ENCODE measurements at places on chromosomes 6 and 20. TPM values are rescaled to one million over a fixed set of nuclear protein-coding genes. Genes with fewer than 3 reads are reported as not detected.

NOX3 gene
- not detected for total RNA-seq

GRCh38 chr6:106076139-106076538 lies 10.0 kb upstream of the PRDM1 start:
- DNase-seq = no peak

DNA sequence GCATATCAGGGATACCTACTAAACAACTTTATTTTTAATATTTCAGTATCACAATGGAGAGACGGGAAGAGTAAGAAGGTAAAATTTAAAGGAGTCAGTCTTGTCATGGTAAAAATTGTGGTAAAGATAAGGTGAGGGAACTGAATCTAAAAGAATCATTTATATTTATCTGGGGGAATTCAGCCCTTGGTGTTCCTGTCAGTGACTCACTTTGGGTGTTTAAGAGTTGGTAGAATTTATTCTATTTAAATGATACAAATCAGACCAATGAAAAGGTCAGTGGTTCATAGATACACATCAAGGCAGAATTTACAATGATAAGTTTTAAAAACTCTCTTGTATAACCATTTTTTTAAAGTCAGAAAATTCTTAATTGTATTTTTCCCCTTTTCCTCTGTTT lies 164.4 kb downstream of the CDKAL1 start:
- no peak for DNase-seq

- DNase-seq = no peak
Observed at GRCh38 chr6:3355358-3356055, 96.8 kb downstream of the PSMG4 start.

DNA sequence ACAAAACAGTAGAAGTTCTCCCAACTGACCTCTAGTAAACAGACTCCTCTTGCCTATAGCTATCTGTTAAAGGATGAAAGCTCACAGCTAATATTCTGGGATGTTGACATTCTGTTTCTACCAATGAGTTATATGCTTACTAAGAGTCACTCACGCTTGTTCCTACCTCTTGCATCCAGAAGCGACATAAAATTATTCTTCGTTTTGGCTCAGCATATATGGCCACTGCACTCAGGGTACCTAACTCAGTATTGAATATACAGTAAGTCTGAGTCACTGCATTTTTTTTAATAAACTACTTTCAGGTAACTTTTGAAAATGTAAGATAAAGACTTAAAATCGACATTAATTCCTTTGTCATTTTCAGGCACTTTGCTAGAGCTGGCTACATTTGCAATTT lies 214.4 kb upstream of the STXBP5 start:
- no peak for DNase-seq

DNA sequence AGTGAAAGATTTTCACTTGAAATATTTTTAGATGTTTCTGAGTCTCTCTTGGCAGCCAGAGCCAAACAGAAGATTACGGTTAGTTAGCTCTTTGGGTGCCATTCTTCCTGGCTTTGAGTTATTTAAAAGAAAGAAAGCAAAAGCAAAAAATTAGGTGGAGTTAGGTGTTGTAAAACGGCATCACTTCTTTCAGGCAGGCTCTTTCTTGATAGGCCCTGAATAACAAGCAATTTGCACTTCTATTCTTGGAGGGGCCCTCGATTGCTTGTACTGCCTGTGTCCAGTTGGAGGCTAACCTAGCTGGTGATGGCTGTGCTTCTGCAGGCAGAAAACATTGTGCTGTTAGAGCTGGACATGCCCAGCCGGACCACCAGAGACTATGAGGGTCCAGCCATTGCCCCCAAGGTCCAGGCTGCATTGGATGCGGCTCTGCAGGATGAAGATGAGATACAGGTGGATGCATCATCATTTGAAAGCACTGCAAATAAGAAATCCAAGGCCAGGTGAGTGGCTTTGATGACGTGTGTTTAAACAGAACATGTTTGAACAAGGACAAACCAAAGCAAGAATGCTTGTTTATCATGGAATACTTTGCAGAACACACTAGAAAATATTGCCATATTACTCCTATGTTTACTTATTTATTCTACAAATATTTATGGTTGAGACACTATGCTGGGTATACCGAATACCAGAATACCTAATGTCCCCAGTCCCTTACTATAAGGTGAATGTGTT lies 28.1 kb upstream of the ASXL1 start:
- no peak for DNase-seq

DNA sequence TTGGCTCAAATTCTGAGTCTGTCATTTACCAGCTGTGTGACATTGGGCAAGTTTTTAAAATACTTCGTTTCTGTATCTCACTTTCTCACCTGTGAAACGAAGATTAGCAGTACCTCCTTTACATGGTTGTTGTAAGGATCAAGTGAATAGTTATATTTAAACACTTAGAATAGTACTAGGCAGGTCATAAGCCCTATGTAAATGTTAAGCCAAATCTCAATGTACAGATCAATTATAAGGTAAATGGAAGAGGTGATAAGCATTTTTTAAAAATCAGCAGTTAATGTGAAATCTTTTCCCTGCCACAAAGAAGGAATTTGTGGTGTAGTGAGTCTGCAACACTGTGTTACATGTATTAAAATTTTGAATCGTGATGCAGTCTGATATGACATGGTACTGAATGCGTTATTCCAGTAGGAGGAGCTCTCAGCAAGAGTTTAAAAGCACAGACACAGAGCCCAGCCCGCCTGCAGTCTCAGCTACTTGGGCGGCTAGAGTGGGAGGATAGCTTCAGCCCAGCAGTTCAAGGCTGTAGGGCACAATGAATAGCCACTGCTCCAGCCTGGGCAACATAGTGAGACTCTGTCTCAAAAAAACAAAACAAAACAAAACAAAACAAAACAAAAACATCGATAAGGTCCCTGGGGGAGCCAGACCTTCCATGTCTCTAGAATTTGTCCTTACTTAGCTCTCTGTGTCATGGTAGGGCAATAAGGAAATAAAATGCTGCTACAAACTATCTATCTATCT lies 46.0 kb downstream of the GTF2H5 start:
- DNase-seq = peak; percentile 63

DNA sequence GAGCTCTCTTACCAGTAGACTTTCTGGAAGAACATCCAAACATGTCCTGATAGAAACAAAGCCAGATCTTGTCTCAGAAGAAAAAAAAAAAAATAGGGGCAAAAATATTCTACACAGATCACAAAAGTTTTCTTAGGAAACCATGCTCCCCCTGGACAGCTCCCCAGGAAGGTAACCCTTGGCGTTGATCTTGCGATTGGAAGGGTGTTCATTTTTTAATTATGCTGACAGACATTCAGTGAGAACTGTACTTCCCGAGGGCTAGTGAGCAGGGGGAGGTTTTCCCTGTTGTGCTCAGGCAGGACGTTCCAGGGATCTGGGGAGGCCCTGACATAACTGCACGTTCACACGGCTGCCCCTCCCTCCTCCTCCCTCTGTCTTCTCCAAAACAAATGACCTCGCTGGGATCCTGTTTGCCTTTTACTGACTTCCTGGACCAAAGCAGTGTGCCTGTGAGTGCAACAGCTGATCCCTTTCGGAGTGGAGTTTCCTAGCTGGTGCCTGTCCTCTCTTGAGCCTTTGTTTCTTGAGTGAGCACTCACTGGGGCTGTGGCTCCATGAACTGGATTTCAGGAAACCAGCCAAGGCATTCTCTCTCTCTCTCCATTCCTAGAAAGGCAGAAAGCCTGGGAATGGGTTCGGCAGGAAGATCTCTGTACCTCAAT lies 46.7 kb downstream of the MARCKS start:
- DNase-seq = peak; percentile 29

DNA sequence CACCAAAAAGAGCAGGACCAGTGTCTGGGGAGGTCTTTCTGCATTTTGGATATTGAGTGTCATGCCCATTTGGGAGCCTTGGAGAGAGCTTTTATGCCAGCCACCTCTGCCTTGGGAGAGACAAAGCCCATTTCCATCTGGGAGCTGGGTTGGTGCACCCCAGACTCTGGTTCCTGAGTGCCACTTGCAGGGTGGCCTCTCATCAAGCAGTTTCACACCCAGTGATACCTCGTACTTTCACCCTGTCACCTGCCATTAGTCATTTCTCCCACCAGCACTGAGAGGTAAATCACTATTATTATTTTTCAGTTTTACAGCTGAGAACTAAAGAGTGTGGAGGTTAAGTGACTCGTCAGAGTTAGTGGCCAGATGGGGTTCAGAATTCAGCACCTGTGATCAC lies 94.7 kb downstream of the PTPRT start:
- DNase-seq = no peak
